ENCODE measurements at places on chromosomes 12 and 14.
A peak's percentile ranks its signal among the peaks of the same experiment; 100 is the strongest.

DNA sequence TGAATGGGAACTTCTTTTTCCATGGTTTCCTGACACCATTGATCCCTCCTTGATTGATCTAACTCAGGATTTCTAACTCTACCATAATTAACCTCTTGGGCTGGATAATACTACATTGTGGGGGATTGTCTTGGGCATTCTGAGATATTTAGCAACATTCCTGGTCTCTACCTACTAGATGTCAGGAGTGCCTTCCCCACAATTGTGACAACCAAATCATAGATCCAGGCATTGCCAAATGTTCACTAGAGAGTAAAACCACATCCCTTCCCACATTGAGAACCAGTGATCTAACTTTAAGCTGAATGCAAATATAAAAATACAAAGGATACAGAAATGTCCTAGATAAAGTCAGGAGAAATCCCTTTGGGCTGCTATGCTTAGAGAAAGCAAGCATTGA lies 36.9 kb upstream of the CCDC198 start:
- DNase-seq = no peak

- DNase-seq = peak; percentile 87
Measured at GRCh38 chr12:112013601-112014402, 576 bp downstream of the ERP29 start.

- DNase-seq = no peak
Measured at GRCh38 chr14:97995038-97995437, 1197.9 kb downstream of the VRK1 start.

DNA sequence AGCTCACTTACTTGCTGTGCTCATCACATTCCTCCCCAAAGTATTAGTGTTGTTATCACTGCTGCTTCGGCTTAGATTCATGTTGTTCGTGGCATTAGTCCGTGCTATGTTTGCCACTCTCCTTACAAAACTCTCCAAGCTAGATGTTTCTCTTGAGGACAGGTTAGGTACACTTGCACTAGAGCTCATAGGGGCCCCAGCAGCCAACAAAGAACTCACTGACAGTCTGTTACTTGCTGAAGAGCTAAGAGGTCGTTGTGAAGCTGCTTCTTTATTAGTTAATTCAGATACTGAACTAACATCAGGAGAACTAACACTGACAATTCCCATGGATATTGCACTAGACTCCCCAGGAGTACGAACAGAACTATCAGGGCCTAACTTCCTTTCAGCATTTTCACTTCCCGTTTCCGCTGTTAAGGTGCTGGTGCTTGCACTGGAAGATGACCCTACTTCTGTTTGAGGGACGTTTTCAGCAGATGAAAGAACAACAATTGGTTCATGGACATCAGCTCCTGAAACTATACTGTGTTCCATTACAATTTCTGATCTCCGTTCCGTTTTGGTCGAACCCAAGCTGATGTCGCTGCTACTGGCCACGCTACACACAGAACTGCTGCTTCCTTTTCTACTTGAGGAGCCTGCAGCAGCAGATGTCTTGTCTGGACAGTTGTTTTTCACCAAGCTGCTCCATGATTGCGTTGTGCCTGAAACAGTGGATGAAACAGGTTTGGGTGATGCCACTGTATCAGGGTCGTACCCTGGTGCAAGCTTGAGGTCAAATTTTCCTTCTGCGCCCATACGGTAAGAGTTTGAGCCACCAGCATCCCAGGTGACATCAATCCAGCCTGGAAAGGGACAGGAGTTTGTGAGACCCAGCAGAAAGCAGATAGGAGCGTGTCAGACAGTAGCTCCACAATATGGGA lies 78.7 kb downstream of the HECTD1 start:
- no peak for DNase-seq

DNA sequence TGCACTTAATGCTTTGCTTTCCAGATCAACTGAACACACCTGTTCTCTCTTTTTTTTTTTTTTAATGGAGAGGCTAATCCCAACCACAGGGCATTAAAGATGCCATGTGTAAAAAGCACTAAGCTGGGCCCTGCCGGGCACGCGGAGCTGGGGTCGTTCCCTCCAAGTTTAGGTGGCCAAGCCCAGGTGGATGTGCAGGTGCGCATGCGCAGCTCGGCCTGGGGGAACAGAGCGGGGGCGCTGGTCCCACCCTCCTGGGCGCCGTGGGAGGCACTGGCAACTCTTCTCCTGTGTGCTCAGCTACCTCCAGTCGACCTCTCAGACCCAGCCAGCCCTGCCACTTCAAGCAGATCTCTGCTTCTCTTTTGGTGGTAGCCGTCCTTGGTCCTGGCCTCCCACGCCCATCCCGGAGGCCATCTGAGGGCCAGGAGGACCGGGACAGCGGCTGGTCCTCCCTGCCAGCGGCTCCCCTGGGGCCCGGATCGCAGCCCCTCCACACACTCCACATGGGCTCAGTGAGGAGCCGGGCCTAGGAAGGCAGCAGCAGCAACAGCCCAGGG lies 679.3 kb downstream of the BCL11B start:
- DNase-seq = peak; percentile 15

DNA sequence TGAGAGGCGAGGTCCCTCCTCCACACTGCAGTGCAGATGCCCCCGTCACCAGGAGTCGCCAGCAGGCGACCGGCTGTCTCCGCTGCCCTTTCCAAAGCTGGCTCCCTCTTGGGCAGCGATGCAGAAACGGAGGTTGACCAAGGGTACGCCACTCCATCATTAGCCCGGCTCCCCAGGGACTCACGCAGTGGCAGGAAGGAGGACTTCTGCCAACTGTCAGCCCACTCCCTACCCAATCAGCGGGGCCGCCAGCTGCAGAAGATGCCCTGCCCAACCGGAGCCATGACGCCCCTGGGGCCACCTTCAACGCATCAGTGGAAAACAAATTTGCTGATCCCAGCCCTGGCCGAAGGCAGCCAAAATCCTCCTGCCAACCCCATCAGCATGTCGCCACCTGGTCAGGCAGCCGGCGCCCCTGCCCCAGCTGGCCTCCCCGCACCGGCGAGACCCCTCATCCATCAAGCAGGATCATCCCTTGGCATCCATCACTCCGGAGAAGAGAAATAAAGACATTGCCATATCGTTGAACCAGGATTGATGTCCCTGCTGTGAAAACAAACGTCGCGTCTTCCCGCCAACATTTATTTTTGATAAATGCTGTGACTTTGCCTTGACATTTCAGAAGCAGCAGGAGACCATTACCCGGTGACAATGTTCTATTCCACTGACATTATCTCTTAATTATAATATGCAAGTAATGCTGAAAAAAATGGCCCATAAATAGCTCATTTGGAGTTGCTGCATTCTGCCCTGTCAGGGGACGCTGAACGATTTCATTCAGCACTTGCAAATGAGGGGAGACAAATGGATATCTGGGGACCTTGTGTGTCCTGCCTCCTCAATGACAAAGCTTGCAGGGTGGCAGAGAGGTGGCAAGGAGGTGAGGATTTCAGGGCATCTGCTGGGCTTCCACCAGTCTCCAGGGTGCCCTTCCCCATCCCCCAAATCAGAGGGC lies 105.1 kb downstream of the SCARB1 start:
- no peak for DNase-seq

DNA sequence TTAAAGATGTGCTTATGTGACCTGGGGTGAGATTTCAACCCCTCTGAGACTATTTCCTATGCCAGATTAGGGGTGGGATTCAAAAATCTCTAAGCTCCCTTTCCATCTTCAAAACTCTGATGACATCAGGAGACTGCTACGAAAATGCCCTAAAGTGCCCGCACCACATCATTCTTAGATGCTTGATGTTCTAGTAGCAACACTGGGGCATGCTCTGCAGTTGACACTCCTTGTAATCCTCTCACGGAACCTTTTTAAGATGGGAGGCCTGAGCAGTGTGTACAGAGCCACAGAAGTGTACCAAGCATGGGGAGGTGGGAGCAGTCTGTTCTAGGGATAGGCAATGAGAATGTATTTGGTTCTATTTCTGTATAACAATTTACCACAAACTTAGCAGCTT lies 12.2 kb downstream of the FOS start:
- no peak for DNase-seq

All from neural progenitor cell (in vitro differentiated cells).